ENCODE measurements at places on chromosomes 1 and 21.

DNA sequence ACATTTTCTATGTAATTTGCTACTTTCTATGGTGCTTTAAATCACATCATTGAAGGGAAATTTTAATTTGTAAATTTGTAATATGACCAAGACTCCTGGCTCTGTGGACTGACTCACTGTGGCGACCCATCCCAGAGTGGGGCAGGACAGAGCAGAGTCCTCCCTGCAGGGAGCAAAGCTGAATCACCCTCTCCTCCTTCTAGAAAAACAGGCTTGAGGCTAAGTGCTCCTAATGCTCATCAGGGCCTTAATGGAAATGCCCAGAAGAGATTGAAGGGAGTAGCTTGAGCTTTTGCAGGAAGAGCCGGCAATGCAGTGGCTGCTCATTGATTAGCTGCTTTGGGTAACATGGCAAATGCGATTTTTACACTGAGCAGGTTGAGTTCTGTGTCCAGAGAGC is 16.8 kb downstream of the S100A10 start:
- no peak for DNase-seq

GRCh38 chr21:44709426-44710293 is 1.7 kb downstream of the TSPEAR start:
- DNase-seq: no peak

- no peak for DNase-seq
Observed at GRCh38 chr21:17736072-17736471, 83.1 kb downstream of the C21orf91 start.

GRCh38 chr1:59487335-59488031 is 190.6 kb downstream of the FGGY start:
- DNase-seq: no peak

GRCh38 chr1:22970096-22970495 is 2.6 kb downstream of the LACTBL1 start:
- no peak for DNase-seq

DNA sequence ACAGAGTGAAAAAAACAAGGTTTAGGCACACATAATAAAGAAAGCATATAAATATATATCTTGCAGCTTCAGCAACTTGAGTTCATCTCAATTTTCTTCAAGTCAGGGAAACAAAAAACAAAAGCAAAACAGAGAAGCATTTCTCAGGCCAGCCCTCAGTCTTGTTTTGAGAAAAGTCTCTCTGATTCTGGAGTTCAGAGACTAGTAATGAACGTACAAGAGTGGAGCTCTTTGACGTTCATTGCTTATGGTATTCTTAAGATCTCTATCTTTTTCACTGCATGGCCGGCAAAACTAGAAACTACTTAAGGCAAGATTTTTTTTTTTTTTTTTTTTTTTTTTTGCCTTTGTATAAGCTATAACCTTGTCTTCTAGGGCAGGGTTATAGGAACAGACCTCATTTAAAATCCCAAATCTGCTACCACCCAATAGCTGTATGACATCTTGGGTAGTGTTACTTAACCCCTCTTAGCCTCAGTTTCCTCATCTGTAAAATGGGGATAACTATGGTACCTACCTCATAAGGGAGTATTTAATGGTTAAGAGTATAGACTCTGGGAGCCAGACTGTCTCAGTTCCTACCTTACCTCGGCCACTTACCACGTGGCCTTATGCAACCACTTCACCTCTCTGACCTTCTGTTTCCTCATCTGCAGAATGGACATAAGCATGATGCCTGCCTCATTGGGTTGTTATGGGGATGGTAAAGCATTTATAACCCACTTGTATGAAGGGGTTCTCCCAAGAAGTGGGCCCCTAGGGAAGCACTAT is 33.6 kb downstream of the LMO4 start:
- no peak for DNase-seq

- DNase-seq: no peak
Observed at GRCh38 chr1:1092149-1092855, 18.2 kb upstream of the RNF223 start.

GRCh38 chr1:161044908-161045735 is 655 bp downstream of the USF1 start:
- peak; percentile 33 for DNase-seq

DNA sequence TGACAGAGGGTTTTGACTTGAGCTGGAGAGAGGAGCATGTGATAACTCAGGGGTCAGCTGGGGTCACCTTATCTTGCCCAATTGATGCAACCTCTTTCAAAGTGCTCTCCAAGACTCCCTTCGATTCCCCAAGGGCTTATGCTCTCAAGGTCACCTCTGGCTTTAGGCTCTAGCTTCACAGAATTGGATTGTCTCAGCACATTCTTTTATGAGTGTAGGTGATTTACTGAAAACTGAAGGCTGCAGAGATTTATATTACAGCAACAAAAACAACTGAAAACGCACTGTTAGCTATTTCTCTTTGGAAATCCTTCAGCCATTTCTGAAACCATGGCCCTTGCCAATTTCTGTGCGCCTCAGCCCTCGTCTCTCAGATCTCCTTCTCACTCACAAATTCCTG is 34.5 kb upstream of the MAP1LC3C start:
- no peak for DNase-seq

GRCh38 chr1:184190616-184191015 is 139.1 kb downstream of the TSEN15 start:
- no peak for DNase-seq

- DNase-seq: no peak
Observed at GRCh38 chr1:225844236-225845061, 34.5 kb downstream of the EPHX1 start.

GRCh38 chr1:169788402-169788801 is 6.3 kb downstream of the METTL18 start:
- DNase-seq: no peak

GRCh38 chr1:25031966-25032667 is 102.0 kb upstream of the RUNX3 start:
- DNase-seq: no peak

GRCh38 chr1:156160000-156160742 is 6.8 kb downstream of the SEMA4A start:
- no peak for DNase-seq

DNA sequence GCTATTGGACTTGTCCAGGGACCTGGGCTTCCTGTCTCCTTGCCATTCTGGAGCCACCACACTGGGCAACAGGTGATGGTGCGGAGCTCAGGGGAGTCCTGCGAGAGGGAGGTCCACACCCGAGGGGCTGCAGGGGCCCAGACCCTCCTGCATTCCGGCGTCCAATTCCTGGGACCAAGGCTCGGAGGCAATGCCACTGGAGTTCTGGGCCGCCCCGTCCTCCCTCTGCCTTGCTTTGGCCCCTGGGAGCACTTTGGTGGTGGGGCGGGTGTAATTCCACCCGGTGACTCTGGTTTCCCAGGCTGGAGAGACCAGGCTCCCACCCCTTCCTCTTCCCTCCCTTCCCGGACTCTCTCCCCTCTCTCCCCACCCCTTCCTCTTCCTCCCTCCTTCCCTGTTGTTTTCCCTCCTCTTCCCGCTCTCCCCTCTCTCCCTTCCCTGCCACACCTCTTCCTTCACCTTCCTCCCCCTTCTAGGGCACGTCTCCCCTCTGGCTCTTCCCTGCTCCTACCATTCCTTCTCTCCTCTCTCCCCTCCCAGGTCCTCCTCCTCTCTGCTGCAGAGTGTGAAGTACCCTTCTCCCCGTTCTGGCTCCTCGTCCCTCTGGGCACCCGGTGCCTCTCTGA is 2.0 kb downstream of the PRKCZ start:
- no peak for DNase-seq

- DNase-seq: no peak
Observed at GRCh38 chr21:45889256-45889655, 92.3 kb upstream of the COL6A1 start.

DNA sequence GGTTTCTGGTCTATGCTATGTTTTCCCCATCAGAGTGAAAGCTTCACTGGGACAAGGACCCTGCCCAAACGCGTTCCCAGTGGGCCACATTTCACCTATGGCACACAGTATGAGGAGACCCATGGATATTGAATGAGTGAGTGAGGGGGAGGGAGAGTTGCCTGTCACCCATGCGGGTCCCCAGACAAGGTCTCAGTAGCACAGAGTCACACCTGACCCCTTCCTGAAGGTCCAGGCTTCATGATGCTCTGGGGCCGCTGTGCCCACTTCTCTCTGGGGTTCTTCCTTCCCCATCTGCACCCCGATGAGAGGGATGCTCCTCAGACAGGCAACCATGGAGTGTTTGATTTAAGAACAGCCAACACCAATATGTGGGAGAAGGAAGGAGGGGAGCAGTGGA is 72.3 kb upstream of the CSF3R start:
- no peak for DNase-seq

DNA sequence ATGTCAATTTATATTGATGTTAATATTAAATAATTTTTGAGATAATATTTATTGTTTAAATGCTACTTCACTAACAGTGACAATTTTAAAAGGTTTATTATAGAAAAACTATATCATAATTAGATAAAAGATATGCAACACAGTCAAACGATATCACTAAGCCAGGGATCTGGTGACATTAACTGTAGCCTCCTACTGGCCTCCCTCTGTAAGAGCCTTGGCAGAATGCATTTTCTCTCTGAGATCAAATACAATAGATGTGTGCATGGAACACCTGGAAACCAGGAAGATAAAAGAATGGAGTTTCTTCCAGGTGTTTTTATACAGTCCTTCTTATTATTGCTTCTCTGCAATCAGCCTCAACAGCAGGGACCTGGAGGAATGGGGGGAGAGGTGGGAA is 1762.1 kb downstream of the BRINP3 start:
- DNase-seq: no peak

DNA sequence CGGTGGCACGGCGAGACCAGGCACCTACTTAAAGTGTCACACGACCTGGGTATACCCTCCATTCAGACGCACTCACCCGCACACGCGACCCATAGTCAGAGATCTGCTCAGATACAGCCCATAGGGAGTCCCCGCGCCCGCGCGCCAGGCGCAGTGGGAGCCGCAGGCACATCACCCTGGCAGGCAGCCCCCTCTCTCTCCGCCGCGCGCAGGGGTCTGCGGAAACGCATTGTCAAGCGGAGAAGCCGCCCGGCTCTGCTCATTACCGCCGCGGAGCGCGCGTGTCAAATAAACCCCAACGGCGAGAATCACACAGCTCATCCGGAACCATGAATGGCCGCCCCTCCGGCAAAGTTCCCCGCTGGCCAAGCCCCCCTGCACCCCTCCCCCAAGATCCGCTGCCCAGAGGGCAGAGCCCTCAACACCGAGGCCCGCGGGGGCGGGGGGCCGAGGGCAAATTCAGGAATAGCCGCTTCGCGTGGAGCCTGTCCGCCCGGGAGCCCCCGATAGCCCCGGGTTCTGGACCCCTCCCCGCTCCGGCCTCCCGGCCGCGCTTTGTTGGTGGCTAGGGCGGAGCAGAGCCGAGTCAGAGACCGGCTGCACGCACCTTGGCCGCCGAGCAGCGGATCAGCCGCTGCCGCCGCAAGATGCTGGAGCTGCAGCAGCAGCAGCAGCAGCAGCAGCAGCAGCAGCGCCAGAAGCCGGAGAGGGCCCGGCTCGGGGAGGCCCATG is 522 bp downstream of the LRP8 start:
- DNase-seq: no peak

- DNase-seq: no peak
Observed at GRCh38 chr21:16055014-16055413, 325.2 kb downstream of the USP25 start.

DNA sequence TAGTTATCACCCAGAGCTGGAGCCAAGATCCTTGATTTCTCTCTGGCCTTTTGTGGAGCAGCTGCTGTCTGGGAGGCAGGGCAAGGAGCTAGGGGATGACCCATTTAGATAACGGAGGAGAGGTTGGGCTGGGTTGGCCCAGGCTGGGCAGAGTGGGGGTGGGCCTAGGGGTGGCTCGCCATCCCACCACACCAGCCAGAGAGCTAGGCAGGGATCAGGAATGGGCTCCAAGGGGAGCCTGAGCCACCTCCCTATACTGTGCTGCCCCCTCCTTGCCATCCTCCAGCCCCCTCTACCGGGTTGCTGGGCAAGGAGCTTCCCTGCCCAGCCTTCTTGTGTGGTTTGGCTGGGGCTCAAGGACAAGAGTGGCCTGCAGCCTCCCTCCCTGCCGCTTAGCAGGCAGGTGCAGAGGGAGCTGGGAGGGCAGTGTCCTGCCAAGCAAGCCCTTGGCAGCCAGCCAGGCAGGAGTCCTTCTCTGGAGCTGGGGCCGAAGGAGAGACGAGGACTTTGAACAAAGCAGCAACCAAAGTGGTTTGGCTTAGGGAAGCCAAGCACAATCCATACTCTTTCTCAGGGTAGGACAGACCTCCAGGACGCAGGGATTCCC is 4.1 kb downstream of the NUAK2 start:
- DNase-seq: no peak

- no peak for DNase-seq
Observed at GRCh38 chr1:85313888-85314696, 37.7 kb upstream of the BCL10 start.

DNA sequence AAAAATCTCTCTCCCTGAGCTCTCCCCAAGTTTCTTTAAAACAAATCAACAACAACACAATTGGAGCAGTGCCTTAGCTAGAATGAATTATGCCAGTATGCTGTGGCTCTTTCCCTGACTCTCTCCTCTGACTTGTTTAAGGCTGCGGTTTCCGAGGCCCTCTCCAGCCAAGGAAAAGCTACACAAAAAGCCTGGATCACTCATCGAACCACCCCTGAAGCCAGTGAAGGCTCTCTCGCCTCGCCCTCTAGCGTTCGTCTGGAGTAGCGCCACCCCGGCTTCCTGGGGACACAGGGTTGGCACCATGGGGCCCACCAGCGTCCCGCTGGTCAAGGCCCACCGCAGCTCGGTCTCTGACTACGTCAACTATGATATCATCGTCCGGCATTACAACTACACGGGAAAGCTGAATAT is 1.9 kb downstream of the S1PR1 start:
- DNase-seq: peak; percentile 50

All from urinary bladder (tissue), 4 donors.